ENCODE measurements at places on chromosomes 3 and 15.

- no peak for DNase-seq
Observed at GRCh38 chr3:9653565-9654248, 4.4 kb downstream of the MTMR14 start.

- DNase-seq = peak; percentile 65
Observed at GRCh38 chr3:194687638-194688199, 2.0 kb downstream of the FAM43A start.

DNA sequence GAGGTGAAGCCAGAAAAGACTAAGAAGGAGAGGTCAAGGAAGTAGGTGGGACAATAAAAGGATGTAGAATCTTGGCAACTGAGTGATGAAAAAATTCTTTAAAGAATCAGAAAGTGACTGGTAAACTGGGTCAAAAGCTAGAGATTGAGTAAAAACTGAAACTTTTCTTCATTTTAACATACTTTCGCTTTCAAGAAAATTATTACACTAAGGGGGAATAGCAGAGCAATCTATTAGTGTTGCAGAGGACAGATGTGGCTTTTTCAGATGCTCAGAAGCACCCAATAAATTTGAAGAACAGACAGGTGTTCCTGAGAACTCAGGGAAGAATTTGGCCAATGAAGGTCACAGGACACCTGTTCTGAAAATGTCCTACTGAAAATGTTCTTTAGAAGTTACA lies 805.4 kb upstream of the ALCAM start:
- DNase-seq = no peak

DNA sequence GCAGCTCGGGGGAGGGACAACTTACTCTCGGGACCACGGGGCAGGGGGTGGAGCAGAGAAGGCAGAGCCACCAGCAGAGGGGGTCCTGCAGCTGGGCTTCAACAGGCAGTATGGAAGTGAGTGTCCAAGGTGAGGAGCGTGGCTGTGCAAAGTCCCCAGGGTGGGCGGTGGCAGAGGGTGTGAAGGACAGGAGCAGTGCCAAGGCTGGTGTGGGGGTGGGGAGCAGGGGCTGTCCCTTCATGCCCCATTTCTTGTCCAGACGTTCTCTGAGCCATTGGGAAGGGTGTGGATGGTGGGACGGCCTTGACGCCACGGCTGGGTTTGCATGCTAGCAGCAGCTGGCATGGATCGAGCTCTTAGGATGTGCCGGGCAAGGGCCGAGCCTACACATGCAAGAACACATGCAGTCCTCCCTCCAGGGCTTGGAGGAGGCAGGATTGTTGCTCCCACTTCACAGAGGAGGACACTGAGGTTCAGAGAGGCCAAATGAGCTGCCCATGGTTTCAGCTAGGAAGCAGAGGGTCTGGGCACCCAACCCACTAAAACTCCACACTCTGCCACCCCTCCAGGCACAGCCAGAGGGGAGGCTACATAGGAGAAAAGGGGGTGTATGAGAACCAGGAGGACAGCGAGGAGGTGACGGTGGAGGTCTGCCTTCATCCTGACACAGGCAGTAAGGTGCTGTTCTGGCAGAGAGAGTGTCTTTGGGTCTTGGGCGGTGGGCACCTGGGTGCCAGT lies 93.6 kb downstream of the TBC1D2B start:
- DNase-seq = no peak

DNA sequence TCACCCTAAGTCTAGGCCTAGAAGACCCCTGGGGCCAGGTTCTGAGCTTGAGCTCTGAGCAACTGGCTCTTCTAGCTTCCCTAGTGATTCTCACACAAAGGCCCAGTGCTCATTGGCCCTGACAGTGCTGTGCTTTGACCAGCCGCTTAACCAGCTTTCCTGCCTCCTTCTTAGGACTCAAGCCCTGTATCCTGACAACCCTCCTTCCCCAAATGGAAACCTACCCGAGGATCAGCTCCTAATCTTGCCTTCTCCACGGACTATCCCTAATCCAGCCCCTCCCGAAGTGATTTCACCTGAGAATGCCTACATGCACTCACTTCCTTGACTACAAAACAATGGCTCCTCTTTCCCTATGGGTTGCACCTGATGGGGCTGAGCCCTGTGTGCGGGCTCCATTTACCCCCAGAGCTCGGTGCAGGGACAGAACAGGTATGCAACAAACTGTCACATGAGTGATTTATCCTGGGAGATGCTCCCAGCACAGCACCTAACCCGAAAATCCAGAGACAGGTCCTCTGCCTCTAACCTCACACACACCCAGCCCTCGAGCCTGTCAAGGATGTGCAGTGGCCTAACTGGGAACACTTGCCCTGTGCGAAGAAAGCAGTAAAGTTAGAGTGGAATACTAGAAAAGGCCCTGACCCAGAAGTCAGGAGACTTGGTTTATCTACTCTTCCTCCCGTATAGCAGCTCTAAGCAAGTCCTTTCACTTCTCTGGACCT lies 2.3 kb downstream of the MEGF11 start:
- no peak for DNase-seq

GRCh38 chr3:109072194-109072593 lies 45.7 kb downstream of the MORC1 start:
- DNase-seq = no peak

DNA sequence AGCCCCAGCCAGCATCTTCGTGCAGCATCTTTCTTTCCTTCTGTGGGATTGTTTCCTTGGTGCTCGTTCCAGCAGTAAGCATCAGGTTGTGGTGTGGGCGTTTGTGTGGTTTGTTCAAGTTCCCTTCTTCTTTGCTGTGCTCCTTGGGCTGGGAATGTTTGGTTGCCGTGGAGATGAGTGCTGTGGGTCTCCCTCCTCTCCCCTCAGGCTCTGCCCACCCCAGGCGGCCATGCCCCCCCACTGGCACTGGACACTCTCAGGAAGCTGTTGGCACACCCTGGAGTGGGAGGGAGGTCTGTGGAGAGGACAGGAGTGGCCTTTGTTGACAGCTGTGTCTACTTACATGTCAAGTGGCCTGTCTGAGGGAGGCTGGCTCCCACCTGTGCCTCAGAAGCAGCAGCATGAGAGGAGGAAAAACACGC lies 46.5 kb upstream of the SACM1L start:
- DNase-seq = no peak

DNA sequence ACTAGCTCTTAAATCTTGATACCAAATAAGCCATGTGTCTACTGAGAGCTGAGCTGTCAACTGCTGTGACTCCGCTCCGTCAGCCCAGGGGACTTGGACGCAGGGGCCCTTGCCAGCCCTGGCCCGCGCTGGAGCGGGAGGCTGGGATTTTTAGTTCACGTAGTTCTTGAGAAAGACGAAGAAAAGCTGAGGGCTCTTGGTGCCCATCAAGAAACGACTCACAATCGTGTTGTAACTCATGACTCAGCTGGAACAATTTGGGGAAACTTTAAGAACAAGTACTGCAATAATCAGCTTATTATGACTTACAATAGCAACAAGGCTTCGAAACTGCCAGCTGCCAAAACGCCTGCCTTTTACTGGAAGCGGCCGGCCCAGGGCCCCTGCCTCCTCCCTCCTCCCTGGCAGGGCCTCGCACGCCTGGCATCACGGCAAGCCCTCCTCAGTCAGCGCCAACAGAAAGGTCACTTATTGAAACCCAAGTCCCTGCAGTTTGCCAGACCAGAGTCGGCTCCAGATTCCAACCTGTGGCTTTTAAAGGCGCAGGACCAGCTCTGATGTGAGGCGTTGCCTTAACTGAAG lies 60.3 kb downstream of the RGMA start:
- no peak for DNase-seq

- DNase-seq = no peak
Observed at GRCh38 chr3:115989684-115990421, 366.5 kb downstream of the GAP43 start.

- DNase-seq = no peak
Observed at GRCh38 chr15:39165020-39165706, 415.7 kb upstream of the THBS1 start.

GRCh38 chr3:72445827-72446217 lies 402.4 kb downstream of the SHQ1 start:
- no peak for DNase-seq

GRCh38 chr3:179373938-179374337 lies 26.4 kb downstream of the MFN1 start:
- no peak for DNase-seq

DNA sequence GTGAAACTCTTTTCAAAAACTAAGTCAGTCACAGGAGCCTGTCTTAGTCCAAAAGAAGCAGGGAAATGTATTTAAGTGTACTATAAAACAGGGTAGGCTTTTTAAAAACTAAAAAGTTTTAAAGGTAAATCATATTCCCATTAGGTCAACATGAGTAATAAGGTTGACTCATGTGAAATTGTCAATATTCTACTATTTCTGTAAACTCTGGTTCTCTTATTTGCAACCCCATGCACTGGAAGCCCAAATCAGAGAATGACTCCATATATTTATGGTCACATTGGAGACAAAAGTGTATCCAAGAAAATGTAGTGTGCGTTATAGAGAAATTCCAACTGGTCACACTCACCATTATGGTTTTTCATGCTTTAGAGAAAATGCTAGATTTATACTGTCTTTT lies 600.3 kb upstream of the TGFBR2 start:
- DNase-seq = no peak

- no peak for DNase-seq
Observed at GRCh38 chr15:95291898-95292472, 1038.5 kb upstream of the NR2F2 start.

DNA sequence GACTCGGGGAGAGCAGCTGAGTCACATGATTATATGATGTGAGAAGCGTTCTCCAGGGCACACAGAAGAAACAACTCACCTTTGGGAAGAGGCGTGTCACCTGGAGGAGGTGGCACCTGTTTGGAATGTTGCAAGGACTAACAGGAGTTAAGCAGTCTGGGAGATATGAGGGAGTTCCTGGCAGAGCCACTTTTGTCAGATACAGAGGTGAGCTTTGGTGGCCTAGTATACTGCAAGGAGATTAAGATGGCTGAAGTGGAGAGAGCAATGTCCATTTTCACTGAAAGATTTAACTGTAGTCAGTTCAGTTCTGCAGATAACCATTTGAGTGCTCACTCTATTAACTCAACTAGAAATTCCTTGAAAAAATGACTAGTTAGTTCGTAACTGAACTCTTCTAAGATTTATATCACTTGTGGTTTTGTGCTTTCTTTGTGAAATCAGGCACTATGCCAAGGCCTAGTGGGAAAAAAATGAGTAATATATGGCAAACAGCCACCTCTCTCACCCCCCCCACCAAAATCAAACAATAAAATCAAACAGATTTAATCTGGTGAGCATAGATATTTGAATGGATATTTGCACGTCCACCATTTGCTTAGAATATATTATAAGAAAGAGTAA lies 61.3 kb downstream of the CRYBG3 start:
- DNase-seq = no peak

- no peak for DNase-seq
Observed at GRCh38 chr15:31361764-31362515, 35.3 kb downstream of the KLF13 start.

DNA sequence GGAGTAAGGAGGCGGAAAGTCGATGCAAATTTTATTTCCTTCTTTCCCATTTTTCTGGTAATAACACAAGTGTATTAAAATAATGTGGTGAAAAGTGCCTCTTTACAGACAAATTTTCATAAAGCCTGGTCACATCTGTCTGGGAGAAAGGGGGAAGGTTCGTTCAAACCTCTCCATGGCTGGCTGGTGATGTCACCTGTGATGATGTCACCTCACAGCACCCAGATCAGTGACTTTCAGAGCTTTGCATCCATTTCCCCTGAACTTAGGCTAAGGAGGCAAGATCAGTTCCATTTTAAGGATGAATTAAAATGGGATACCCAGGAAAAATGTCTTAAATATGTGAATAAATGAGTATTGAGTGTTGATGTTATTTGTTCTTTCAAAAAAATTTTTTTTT lies 34.1 kb downstream of the ATP10A start:
- DNase-seq = no peak

- DNase-seq = no peak
Observed at GRCh38 chr3:8555725-8556472, 54.3 kb downstream of the LMCD1 start.

- no peak for DNase-seq
Observed at GRCh38 chr3:50655009-50655830, 19.5 kb upstream of the DOCK3 start.

DNA sequence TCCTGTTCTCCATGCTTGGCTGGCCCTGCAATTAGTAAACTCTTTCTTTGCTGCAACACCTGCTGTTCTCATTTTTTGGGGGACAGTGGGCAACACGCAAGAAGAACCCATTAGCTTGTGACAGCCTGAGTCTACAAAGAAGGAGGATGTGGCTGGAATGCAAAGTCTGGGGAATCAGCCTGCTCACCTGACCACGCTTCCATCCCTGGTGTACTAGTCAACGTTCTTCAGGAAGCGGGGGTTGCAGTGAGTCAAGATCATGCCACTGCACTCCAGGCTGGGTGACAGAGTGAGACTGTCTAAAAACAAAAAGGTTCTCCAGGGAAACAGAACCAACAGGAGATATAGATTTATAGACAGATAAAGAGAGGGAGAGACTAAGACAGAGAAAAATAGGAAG lies 27.7 kb upstream of the KBTBD12 start:
- no peak for DNase-seq

GRCh38 chr15:60966746-60967145 lies 262.4 kb downstream of the RORA start:
- no peak for DNase-seq

GRCh38 chr15:71325481-71325880 lies 210.2 kb downstream of the THSD4 start:
- DNase-seq = no peak

GRCh38 chr15:27392163-27392562 lies 421.2 kb downstream of the GABRG3 start:
- no peak for DNase-seq
